ENCODE measurements at places on chromosomes 3 and 15. TPM values are rescaled to one million over a fixed set of nuclear protein-coding genes. Genes with fewer than 3 reads are reported as not detected.

GRAMD1C gene
- 0.05 TPM for total RNA-seq

- H3K27me3 ChIP-seq = no peaks in the 10 kb centered on the region
- DNase-seq = no peak
- H3K27ac ChIP-seq = no peak overlapping the region
- H3K4me1 ChIP-seq = no peaks in the 10 kb centered on the region
- no peak overlapping the region for H3K4me3 ChIP-seq
Observed at GRCh38 chr3:26438325-26438940, 184.1 kb upstream of the LRRC3B start.

DNA sequence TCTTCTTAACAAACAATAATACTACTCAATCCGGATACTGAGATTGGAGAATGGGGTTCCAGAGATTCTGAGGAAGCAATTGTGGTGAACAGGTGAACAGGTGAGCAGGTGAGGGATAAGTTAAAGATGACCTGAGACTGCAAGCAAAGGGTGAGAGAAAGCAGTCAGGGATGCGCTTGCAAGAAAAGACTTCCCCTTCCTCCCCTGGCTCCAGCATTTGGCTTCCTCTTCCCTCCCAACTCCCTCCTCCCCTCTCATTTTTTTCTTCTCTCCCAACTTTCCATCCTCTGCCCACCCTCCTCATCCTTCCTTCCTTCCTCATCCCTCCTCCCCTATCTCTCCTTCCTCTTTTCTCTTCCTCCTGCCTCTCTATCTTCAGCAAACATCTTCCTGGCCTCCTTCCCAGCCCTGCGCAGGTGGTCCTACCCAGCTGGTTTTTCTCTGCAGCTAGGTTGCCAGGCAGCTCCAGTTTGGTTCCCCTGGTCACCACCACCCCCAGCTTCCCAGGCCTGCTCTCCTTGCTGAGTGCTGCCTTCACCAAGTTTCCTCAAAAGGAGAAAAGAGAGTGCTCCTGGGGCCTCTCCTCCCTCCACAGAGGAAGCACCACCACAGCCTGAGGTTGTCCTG lies 10.4 kb upstream of the VIPR1 start:
- peaks cover 14% of the 10 kb centered on the region for H3K27me3 ChIP-seq
- no peaks in the 10 kb centered on the region for H3K36me3 ChIP-seq
- H3K4me3 ChIP-seq = no peak overlapping the region
- no peak overlapping the region for H3K27ac ChIP-seq
- no peaks in the 10 kb centered on the region for H3K4me1 ChIP-seq
- no peak for DNase-seq

GRCh38 chr3:19232566-19232965 lies 84.3 kb downstream of the KCNH8 start:
- no peaks in the 10 kb centered on the region for H3K36me3 ChIP-seq
- no peak overlapping the region for H3K4me3 ChIP-seq
- DNase-seq = no peak
- no peaks in the 10 kb centered on the region for H3K4me1 ChIP-seq
- peaks cover 2% of the 10 kb centered on the region for H3K27me3 ChIP-seq

- H3K4me1 ChIP-seq = no peaks in the 10 kb centered on the region
- no peaks in the 10 kb centered on the region for H3K36me3 ChIP-seq
- H3K4me3 ChIP-seq = no peak overlapping the region
- peaks cover 12% of the 10 kb centered on the region for H3K27me3 ChIP-seq
- H3K27ac ChIP-seq = no peak overlapping the region
- DNase-seq = no peak
Observed at GRCh38 chr15:39153716-39154115, 427.2 kb upstream of the THBS1 start.

GRCh38 chr3:164577667-164578210 lies 500.6 kb downstream of the SI start:
- no peaks in the 10 kb centered on the region for H3K4me1 ChIP-seq
- no peak overlapping the region for H3K4me3 ChIP-seq
- H3K27ac ChIP-seq = no peak overlapping the region
- H3K27me3 ChIP-seq = no peaks in the 10 kb centered on the region

GRCh38 chr3:117628823-117629291 lies 919.3 kb downstream of the TUSC7 start:
- no peak overlapping the region for H3K27ac ChIP-seq
- no peak overlapping the region for H3K4me3 ChIP-seq
- no peaks in the 10 kb centered on the region for H3K36me3 ChIP-seq
- H3K4me1 ChIP-seq = no peaks in the 10 kb centered on the region
- H3K27me3 ChIP-seq = no peaks in the 10 kb centered on the region

KCNMB2 gene
- total RNA-seq = not detected

GOLGA6L4 gene
- 1.0 TPM for total RNA-seq

- no peak overlapping the region for H3K4me3 ChIP-seq
- no peak for DNase-seq
- peaks cover 10% of the 10 kb centered on the region for H3K4me1 ChIP-seq
- H3K27ac ChIP-seq = no peak overlapping the region
Observed at GRCh38 chr3:8625991-8626390, 18.6 kb downstream of the SSUH2 start.

GRCh38 chr3:32220006-32220405 lies 18.5 kb upstream of the CMTM8 start:
- no peak overlapping the region for H3K27ac ChIP-seq
- H3K36me3 ChIP-seq = no peaks in the 10 kb centered on the region
- no peaks in the 10 kb centered on the region for H3K4me1 ChIP-seq
- no peak for DNase-seq
- no peak overlapping the region for H3K4me3 ChIP-seq
- H3K27me3 ChIP-seq = peaks cover 9% of the 10 kb centered on the region

GRCh38 chr15:69323893-69324430 lies 25.2 kb downstream of the PAQR5 start:
- no peak overlapping the region for H3K27ac ChIP-seq
- peaks cover 22% of the 10 kb centered on the region for H3K27me3 ChIP-seq
- no peak overlapping the region for H3K4me3 ChIP-seq
